Peyer's patch (tissue), 4 donors: ENCODE measurements at places on chromosomes 4 and X.

- no peaks in the 10 kb centered on the region for H3K27me3 ChIP-seq
- H3K4me1 ChIP-seq = no peaks in the 10 kb centered on the region
- no peaks in the 10 kb centered on the region for H3K36me3 ChIP-seq
- H3K27ac ChIP-seq = no peak overlapping the region
- no peak overlapping the region for H3K4me3 ChIP-seq
- DNase-seq = no peak
These were observed 172.4 kb downstream of the SLITRK2 start for GRCh38 chrX:145990051-145990450.

DNA sequence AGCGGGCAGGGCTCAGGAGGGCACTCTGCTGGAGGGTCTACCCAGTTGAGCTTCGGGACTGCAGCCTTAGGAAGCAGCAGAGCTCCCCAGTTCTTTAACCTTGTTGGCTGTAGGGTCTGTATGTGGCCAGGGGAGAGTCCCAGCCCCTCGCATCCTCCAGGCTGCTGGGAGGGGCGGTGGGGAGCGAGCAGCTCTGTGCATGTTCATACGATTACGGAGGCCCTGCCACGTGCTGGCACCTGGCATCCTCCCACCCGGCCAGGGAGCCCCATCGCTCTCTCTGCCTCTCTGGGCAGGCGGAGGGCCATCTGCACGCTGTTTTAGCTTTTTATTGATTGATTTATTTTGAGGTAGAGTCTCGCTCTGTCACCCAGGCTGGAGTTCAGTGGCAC, 21.2 kb downstream of the NSG1 start:
- H3K36me3 ChIP-seq = no peaks in the 10 kb centered on the region
- H3K27ac ChIP-seq = no peak overlapping the region
- H3K4me3 ChIP-seq = no peak overlapping the region
- H3K27me3 ChIP-seq = no peaks in the 10 kb centered on the region

DNA sequence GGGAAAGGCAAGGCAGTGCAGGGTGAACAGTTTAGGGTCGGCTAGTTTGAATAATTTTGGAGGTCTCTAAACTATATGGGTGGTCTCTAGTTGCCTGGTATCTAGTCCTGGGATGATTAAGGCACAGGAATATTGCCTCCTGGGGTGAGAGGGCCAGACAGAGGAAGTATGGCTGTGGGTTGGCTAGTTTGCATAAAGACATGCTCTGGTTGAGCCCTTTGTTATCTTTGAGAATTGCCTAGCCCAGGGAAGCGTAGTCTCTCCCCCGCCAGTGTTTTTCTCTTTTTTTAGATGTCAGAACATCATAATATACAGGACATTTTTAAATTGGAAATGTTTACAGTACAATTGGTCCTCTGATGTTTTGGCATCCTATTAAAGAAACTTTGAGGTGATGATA, 163.5 kb downstream of the PWWP3B start:
- no peaks in the 10 kb centered on the region for H3K36me3 ChIP-seq
- DNase-seq = no peak
- H3K27ac ChIP-seq = no peak overlapping the region

DNA sequence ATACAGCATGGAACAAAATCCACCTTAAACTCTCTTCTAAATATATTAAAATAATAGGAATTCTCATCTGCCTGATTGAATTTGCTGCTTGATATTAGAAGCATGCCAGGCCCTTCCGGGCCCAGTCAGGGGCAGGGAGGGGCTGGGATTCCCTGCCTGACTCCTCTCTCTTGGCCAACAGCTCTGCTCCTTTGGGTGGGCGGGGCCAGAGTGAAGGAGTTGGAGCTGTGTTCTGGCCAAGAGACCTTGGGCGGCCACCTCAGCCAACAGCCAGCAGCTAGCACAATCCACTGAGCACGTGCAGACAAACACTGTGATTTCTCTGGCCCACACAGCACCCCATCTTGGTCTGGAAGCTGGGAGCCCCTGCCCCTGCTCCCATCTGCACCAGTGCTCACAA, 140.3 kb downstream of the PJA1 start:
- no peak overlapping the region for H3K27ac ChIP-seq
- no peak overlapping the region for H3K4me3 ChIP-seq
- H3K4me1 ChIP-seq = no peaks in the 10 kb centered on the region
- peak; percentile 67 for DNase-seq
- H3K27me3 ChIP-seq = no peaks in the 10 kb centered on the region

GRCh38 chr4:138538743-138539142, 296.6 kb upstream of the SLC7A11 start:
- H3K27ac ChIP-seq = no peak overlapping the region
- H3K4me3 ChIP-seq = no peak overlapping the region
- no peaks in the 10 kb centered on the region for H3K4me1 ChIP-seq
- H3K36me3 ChIP-seq = no peaks in the 10 kb centered on the region
- no peak for DNase-seq
- no peaks in the 10 kb centered on the region for H3K27me3 ChIP-seq

- H3K27me3 ChIP-seq = no peaks in the 10 kb centered on the region
- H3K4me1 ChIP-seq = no peaks in the 10 kb centered on the region
- no peaks in the 10 kb centered on the region for H3K36me3 ChIP-seq
- no peak overlapping the region for H3K27ac ChIP-seq
These were observed 4.8 kb downstream of the ADAMTS3 start for GRCh38 chr4:72564184-72564583.

DNA sequence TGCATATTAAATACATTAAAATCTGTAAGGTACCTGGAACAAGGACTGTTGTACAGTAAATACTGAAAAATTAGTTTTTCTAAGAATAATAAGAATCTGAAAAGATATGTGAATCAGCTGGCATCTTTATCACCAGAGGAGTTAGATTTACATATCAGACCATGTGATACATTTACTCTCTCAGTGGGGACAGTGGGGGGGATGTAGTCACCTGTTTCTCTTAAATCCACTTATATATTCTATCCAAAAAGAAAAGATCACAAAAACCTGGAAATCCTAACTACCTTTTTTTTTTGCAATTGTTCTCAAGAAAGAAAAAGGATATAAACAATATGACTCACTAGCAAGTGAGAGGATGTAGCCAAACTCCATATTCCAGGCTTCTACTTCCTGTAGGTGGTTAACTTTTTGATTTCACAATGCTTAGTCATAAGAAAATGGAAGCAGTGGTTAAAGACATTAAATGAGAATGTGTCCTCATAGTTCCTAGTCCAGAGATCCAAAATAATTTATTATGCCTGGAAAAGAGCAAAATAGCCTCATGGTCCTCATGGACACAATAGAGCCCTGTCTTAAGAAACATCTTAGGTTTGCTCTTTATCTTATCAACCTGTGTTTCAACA, 22.5 kb upstream of the MYOZ2 start:
- H3K27ac ChIP-seq = no peak overlapping the region
- no peaks in the 10 kb centered on the region for H3K4me1 ChIP-seq
- DNase-seq = no peak
- no peaks in the 10 kb centered on the region for H3K36me3 ChIP-seq

DNA sequence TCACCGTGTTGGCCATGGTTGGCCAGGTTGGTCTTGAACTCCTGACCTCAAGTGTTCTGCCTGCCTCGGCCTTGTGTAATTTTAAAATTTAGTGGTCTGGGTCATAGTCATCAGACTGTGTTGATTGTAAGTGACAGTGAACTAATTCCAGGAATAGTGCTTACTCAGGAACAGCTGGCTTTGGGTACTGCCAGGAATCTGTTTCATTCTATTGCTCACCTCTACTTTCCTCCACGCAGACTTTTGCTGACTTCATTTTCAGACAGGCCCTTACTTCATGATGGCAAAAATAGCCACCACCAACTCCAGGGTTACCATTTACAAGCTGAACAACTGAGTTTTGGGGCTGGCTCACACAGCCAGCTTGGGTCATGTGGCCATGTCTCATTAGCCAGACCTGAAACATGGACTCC, 54.6 kb downstream of the FNIP2 start:
- no peaks in the 10 kb centered on the region for H3K27me3 ChIP-seq
- peaks cover 84% of the 10 kb centered on the region for H3K4me1 ChIP-seq
- DNase-seq = no peak
- no peak overlapping the region for H3K4me3 ChIP-seq
- H3K27ac ChIP-seq = no peak overlapping the region

- H3K27ac ChIP-seq = no peak overlapping the region
- H3K27me3 ChIP-seq = no peaks in the 10 kb centered on the region
- H3K36me3 ChIP-seq = no peaks in the 10 kb centered on the region
- no peak overlapping the region for H3K4me3 ChIP-seq
- H3K4me1 ChIP-seq = no peaks in the 10 kb centered on the region
These were observed 387.8 kb downstream of the PRR32 start for GRCh38 chrX:127207326-127207725.

DNA sequence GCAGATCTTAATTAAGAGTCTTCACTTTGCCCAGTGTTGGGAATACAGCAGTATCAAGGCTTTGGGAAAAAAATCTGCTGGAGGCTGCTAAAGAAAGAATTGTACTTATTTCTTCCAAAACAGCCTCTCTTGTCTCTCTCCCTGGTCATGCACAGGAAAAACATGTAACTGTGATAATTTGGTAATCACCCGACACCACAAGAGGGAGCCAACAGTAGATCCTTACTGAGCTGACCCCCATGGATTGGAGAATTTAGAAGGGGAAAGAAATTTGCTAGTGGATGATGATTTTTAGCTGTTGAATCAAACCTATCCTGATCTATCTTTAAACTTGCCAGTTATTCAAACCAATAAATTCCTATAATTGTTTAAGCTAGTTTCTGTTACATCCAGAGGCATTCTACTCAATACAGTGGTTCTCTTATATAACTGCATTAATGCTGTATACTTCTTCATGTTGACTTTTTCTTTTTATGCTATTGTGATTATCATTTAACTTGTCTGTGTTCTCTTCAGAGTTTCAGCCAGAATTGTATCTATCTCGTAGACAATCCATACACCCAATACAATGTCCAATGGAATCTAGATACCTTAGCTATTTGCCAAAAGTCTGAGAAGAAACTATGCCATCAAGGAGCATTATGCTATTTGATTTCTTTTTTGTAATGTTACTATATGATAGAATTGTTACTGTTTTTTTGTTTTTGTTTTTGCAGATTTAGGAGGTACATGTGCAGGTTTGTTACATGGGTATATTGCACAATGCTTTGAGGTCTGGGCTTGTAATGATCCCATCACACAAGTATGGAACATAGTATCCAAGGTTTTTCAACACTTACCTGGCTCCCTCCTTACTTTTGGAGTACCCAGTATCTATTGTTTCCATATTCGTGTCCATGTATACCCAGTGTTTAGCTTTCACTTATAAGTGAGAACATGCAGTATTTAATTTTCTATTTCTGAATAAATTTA, 31.3 kb upstream of the ARHGEF38 start:
- H3K27me3 ChIP-seq = no peaks in the 10 kb centered on the region
- no peak for DNase-seq
- H3K4me1 ChIP-seq = no peaks in the 10 kb centered on the region
- H3K4me3 ChIP-seq = no peak overlapping the region
- no peak overlapping the region for H3K27ac ChIP-seq
- no peaks in the 10 kb centered on the region for H3K36me3 ChIP-seq

- H3K27ac ChIP-seq = no peak overlapping the region
- H3K27me3 ChIP-seq = no peaks in the 10 kb centered on the region
- peak overlapping the region; percentile 30 for H3K4me3 ChIP-seq
These were observed 92.4 kb downstream of the CXCL13 start for GRCh38 chr4:77697860-77698590.

DNA sequence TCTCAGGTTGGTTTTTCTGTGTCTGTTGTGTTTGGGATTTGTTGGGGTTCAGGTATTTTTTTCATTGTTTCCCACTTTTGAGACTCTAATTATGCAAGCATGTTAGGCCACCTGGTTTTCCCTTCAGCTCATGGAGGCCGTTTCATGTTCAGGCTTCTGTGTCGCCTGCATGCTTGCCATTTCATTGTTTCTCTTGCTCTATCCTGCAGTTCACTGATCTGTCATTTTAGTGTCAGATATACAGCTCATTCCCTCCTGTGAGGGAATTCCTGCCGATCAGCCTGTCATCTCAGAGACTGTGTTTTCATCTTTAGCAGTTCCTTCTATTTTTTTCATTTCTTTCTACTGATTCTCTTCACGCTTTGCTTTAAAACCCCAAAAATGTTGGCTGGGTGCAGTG, 49.4 kb upstream of the HGFAC start:
- H3K27me3 ChIP-seq = no peaks in the 10 kb centered on the region
- H3K36me3 ChIP-seq = no peaks in the 10 kb centered on the region
- no peak for DNase-seq
- no peak overlapping the region for H3K27ac ChIP-seq
- H3K4me1 ChIP-seq = peaks cover 11% of the 10 kb centered on the region
- no peak overlapping the region for H3K4me3 ChIP-seq

DNA sequence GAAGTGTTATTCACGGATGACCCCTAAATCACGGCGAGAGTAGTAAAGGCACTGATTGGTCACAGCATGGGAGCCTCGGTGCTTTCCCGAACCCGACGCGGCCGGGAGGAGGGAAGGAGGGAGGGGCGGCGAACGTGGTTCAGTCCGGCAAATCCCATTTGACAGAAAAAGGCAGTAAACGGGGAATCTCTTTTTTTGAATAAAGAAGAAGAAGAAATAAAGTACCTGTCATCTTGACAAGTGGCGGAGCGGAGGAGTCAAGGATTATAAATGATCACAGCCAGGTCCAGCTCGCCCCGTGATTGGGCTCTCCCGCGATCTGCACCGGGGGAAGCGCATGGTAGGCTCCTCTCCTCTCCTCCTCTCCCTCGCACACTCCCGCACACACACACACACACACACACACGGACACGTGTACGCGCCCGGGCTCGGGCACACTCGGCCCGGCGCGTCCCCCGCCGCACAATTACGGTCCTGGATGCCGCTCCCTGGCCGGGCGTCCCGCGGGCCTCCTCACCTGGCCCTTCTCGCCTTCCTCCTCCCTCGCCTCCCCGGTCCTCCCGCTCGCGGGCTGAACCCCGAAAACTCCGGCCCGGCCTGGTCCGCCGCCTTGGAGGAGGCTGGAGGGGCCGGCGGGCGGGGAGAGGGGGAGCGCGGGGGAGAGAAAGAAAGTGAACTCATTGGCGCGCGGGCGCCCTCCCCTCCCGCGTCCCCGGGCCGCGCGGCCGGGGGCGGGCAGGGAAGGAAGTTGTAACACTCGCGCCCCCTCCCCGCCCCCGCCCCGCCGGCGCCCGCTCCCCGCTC, 99.2 kb upstream of the TENM3 start:
- DNase-seq = no peak
- no peaks in the 10 kb centered on the region for H3K36me3 ChIP-seq
- H3K27me3 ChIP-seq = no peaks in the 10 kb centered on the region
- peak overlapping the region; percentile 73 for H3K27ac ChIP-seq
- no peaks in the 10 kb centered on the region for H3K4me1 ChIP-seq

- no peaks in the 10 kb centered on the region for H3K36me3 ChIP-seq
- H3K27ac ChIP-seq = no peak overlapping the region
- no peak overlapping the region for H3K4me3 ChIP-seq
- H3K4me1 ChIP-seq = no peaks in the 10 kb centered on the region
These were observed 101.2 kb downstream of the FRMPD4 start for GRCh38 chrX:12239356-12240082.

- H3K27ac ChIP-seq = no peak overlapping the region
- no peaks in the 10 kb centered on the region for H3K4me1 ChIP-seq
- H3K27me3 ChIP-seq = no peaks in the 10 kb centered on the region
- no peak overlapping the region for H3K4me3 ChIP-seq
- DNase-seq = no peak
- H3K36me3 ChIP-seq = no peaks in the 10 kb centered on the region
These were observed 460.1 kb upstream of the SLIT2 start for GRCh38 chr4:19791422-19792123.

GRCh38 chr4:70761276-70761816, 39.6 kb downstream of the RUFY3 start:
- no peaks in the 10 kb centered on the region for H3K36me3 ChIP-seq
- no peaks in the 10 kb centered on the region for H3K4me1 ChIP-seq
- H3K27me3 ChIP-seq = no peaks in the 10 kb centered on the region
- DNase-seq = no peak
- no peak overlapping the region for H3K27ac ChIP-seq
